ENCODE measurements at places on chromosomes 12 and 14.

DNA sequence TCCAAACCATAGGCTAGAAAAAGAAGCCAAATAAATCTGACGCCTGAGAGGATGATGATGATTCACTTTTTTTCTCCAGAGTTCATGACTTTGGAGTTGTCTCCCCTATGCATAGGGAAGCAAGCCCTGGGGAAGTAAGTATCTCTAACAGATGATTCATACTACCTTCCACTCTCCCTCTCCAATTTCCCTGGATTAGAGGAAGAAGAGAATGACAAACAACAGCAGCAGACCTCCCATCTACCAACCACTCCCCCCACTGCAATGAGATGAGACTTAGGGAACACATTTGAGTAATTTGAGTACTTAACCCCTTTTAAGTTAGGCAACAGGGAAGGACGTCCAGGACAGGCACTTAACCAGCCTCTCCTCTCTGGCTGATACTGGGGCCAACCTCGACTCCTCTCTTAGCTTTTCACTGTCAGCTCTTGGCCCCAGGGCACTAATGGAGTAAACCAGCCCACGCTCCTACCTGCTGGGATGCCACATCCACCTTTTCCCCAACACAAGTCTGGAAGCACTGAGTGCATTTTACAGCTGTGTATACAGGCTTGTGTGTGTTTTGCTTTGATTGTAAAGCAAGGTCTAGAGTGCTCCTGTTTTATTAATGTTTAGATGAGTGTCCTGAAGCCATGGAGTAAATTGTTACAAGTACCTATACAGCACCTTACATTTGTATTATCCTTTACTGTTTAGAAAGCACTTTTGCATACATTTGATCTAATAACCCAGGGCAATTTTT lies 180.7 kb downstream of the PHLDA1 start:
- no peak for DNase-seq

GRCh38 chr12:94817695-94818075 lies 167.3 kb upstream of the TMCC3 start:
- DNase-seq: no peak

DNA sequence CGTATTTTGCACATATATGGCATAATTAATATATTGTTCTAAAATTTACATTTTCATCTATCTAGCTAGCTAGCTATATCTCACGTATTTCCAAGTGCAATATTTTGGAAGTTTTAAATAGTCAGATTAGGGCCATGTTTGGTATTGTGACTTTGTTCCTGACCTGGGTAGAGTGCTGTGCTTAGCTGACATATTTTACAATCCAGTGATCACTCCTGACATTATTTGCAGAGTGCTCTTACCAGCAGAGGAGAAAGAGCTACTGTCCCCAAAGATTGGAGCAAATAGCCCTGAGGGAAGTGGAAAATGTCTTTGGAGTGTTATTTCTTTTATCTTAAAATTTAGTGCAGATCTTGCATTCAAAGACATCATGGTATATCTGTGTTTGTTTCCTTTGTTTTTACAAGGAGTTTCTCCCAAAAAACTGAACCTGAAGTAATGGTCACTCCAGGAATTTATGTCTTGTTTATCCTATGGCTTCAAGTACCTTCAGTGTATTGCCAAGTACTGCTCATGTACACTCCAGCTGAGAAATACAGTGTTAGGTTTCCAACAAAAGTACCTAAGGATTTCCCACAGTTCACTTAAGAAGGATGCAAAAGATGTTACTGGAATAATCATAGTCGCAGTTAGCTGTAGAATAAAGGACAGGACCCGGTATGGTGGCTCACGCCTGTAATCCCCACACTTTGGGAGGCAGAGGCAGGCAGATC lies 49.4 kb upstream of the PSMA6 start:
- DNase-seq: no peak

DNA sequence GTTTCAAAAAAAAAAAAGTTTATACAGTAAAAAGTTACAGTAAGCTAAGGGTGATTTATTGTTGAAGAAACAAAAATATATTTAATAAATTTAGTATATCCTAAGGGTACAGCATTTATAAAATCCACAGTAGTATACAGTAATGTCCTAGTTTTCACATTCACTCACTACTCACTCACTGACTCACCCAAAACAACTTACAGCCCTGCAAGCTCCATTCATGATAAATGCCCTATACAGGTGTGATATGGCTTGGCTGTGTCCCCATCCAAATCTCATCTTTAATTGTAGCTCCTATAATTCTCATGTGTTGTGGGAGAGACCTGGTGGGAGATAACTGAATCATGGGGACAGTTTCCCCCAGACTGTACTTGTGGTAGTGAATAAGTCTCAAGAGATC lies 61.7 kb downstream of the TC2N start:
- no peak for DNase-seq

DNA sequence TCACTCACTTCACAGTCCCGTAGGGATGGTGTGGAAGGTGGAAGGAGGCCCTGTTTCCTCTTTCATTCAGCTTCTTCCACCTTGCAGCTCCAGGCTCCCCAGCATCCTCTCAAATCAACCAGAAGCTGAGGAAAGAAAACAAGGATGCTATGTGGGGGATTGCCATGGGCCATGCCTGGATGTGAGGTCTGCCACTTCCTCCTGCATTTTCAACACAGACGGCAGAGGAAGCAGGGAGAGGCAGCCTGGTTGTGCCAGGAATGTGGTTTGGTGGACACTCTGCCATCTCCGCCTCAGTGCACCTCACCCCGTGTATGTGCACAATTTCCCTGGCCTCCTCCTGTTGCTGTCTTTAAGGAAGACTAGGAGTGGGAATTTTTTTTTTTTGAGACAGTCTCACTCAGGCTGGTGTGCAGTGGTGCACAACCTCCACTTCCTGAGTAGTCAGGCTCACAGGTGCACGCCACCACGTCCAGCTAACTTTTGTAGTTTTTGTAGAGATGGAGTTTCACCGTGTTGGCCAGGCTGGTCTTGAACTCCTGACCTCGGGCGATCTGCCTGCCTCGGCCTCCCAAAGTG lies 99.2 kb downstream of the SLC15A4 start:
- no peak for DNase-seq

- no peak for DNase-seq
Measured at GRCh38 chr14:63078569-63078968, 33.3 kb upstream of the KCNH5 start.

DNA sequence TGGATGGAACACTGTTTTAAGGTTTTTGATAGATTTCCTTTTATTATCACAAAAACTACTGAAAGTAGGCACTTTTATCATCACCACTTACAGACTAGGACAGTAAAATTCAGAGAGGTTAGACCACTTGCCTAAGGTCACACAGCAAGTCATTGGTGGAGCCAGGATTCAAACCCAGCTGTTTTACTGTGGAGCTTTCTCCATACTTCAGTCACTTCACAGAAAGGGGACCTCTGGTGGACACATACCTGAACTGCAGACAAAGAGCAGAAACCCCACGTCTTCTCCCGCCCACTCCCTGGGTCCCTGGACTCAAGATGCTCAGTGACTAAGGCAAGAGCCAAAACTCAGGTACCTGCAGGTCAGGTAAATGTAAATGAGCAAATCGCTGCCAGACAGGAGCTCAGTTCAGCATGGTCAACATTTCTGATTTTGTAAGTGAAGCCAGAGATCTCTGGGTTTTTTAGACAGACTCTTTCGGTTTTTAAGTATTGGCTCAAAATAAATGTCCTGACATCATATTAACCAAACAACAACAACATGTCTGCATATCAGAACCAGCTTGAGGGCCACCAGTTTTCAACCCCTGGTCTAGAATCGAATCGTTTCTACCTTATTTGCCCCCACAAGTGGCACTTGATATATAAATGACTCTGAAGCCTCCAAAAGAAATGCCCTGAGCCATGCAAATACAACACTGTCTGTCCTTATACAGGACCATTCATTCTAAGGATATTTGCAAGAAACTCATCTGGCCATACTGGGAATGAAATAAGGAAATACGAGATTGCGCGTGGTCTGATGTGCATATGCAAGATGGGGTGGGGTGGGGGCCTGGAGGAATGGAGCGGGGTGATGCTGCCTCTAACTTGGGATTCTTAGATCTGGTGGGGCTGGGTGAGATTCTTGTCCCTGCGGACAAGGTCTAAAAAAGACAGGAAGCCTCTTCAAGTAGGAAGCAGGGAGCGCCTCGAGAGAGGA lies 110.9 kb downstream of the KSR2 start:
- peak; percentile 52 for DNase-seq

DNA sequence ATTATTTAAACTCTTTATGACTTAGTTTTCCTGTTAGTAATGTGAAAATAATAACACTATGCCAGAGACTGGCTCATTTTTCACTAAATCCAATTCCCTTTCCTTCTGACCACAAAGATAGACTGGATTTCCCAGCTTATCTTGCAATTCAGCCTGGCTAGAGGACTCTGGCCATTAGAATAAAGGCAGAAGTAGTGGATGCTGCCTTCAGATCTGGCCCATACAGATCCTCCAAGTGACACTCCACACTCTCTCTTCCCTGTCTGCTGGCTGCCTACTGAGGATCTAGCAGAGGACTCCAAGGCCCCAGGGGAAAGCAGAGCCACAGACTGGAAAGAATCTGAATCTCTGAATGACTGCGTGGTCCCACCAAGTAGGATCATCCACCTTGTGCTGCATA lies 188.8 kb upstream of the LMNTD1 start:
- DNase-seq: no peak

- DNase-seq: peak; percentile 91
Measured at GRCh38 chr12:53099071-53099882, 1.8 kb downstream of the IGFBP6 start.

- no peak for DNase-seq
Measured at GRCh38 chr12:102462795-102463465, 17.4 kb downstream of the IGF1 start.

GRCh38 chr12:47184813-47185212 lies 105.1 kb upstream of the AMIGO2 start:
- no peak for DNase-seq
